ENCODE measurements at places on chromosomes 3 and 15.

DNA sequence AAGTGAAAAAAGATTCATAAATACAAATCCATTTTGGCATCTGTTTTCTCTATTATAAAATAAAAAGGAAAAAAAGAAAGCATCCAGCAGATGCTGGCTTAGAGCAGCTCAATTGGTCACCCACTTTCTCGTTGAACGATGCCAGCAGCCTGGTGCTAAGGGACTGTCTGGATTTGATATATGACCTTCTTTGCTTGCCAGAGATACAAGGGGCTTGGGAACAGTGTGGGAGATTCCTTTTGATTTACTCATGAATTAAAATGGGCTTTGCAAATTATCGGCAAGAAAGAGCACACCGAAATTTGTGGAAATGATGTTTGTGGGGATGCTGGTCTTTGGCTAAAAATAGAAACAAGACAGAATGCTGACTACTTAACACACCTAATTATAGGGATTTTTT lies 210.3 kb upstream of the STT3B start:
- DNase-seq = no peak

- DNase-seq = no peak
Observed at GRCh38 chr15:42102646-42103235, 8.4 kb upstream of the PLA2G4D start.

GRCh38 chr3:35862057-35862456 lies 222.7 kb downstream of the ARPP21 start:
- no peak for DNase-seq

DNA sequence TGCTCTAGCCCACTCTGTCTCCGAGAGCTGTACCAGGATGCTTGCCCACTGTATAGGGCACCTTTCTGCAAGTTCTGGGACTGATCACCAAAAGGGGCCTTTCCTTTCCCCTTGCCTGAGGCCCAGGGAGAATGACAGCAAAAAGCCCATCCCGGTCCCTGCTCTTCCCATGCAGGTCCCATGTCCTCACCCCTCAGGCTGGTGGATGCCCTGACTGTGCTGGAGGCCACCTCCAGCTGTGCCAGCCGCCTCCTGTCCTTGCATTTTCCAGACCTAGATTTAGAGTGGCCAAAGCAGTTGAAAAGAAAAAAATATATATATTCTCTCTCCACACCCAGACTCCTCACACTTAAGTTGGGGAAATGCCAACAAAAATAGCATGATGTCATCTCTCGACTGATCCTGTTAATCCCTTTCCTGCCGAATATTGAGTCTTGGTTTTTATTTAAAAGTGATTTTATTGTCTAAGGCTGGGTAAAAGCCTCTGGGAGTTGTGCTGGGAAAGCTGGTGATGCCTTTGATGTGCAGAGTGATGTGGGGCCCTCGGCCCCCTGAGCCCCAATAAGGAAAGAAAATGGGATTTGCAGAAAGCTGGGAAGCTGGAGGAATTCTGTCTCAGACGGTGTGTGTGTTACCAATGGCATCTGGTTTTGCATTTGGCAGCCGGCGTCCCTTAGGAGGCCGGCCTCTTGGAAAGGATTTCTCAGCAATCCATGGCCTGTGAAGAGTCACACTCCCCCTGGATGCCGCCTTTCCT lies 29.3 kb upstream of the TPM1 start:
- no peak for DNase-seq

DNA sequence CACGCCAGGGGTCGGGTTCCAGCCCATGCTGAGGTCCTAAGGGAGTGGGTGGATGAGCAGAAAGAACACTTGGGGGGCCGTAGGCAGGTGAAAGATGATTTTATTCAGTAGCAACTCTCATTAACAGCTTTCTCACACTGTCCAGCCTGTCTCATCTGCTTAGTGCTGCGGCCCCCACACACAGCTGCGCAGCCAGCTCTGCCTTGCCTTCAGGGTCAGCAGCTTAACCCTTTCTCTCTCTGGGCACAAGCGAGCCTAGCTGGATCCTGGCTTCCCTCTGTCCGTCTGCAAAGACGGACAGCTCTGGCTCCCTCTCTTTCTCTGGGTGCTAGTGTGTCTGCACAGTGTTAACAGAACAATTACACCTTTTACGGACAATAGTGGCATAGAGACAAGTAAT lies 21.3 kb downstream of the NPAP1 start:
- DNase-seq = no peak

DNA sequence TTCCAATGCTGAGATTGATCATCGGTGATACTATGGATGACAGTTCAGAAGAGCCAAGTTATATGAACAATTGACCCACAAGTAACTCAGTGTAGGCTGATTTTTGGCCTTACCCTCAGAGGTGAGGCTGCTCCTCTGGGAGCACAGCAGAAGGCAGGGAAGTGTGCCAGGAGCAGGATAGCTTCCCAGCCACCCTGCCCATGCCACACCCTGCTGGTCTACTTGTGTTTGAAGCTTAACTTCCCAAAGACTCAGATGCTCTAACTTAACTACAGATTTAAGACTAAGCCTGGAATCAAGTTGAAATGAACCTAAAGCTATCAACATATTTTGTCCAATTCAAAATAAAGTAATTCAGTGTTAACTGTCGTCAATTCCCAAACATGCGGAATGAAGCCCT lies 77.5 kb downstream of the BOC start:
- DNase-seq = no peak

GRCh38 chr3:149506965-149507364 lies 32.5 kb downstream of the TM4SF4 start:
- DNase-seq = no peak

- DNase-seq = no peak
Observed at GRCh38 chr15:38589502-38589901, 24.9 kb upstream of the RASGRP1 start.

- DNase-seq = no peak
Observed at GRCh38 chr3:135991621-135992020, 26.1 kb downstream of the PPP2R3A start.
